ENCODE measurements at places on chromosomes 12 and 14. TPM values are rescaled to one million over a fixed set of nuclear protein-coding genes. Genes with fewer than 3 reads are reported as not detected.

- DNase-seq = no peak
Measured at GRCh38 chr12:126761420-126761819, 1505.5 kb upstream of the TMEM132C start.

GRCh38 chr14:70871863-70872677, 35.2 kb upstream of the PCNX1 start:
- no peak for DNase-seq

- DNase-seq = no peak
Measured at GRCh38 chr12:57211791-57212700, 4.5 kb upstream of the NXPH4 start.

GRCh38 chr12:52074971-52075724, 4.4 kb upstream of the SMIM41 start:
- peak; percentile 11 for DNase-seq

The IFI27 gene
- 163 TPM for total RNA-seq

Measured in Peyer's patch (tissue), 4 donors.